ENCODE measurements at places on chromosomes 7 and 10. TPM values are rescaled to one million over a fixed set of nuclear protein-coding genes. Genes with fewer than 3 reads are reported as not detected.

RELN gene
- total RNA-seq, result not detected

LLCFC1 gene
- total RNA-seq, result not detected

CUBN gene
- total RNA-seq, result 2.0 TPM

DNA sequence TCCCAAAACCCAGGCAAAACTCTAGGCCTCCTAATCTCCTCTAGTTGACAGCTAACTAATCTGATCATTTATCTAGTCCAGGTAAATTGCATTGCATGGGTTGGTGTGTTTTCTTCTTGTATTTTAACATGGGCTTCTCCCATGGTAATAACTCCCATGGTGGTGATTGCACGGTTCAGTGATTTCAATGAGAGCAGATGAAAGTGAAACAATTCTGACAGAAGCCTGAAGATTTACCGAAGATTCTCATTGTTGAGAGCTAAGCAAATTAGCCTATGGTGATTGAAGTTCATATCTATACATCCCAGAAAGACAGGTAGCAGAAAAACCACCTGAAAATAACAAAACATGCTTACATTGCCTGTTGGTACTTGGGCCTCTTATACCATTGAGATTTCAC is 26.6 kb upstream of the LIPN start:
- no peaks in the 10 kb centered on the region for H3K4me1 ChIP-seq
- H3K4me3 ChIP-seq, result no peak overlapping the region
- H3K27ac ChIP-seq, result no peak overlapping the region

GRCh38 chr10:111493024-111493625 is 416.3 kb downstream of the ADRA2A start:
- no peaks in the 10 kb centered on the region for H3K27me3 ChIP-seq
- H3K27ac ChIP-seq, result no peak overlapping the region
- no peak overlapping the region for H3K4me3 ChIP-seq
- no peaks in the 10 kb centered on the region for H3K4me1 ChIP-seq
- DNase-seq, result no peak
- no peaks in the 10 kb centered on the region for H3K36me3 ChIP-seq

- DNase-seq, result no peak
- no peak overlapping the region for H3K4me3 ChIP-seq
- H3K36me3 ChIP-seq, result no peaks in the 10 kb centered on the region
- no peaks in the 10 kb centered on the region for H3K27me3 ChIP-seq
- no peak overlapping the region for H3K27ac ChIP-seq
- no peaks in the 10 kb centered on the region for H3K4me1 ChIP-seq
Measured at GRCh38 chr7:137816696-137817320, 30.0 kb downstream of the DGKI start.

- no peaks in the 10 kb centered on the region for H3K27me3 ChIP-seq
- H3K27ac ChIP-seq, result no peak overlapping the region
- H3K4me3 ChIP-seq, result no peak overlapping the region
- DNase-seq, result no peak
- H3K36me3 ChIP-seq, result no peaks in the 10 kb centered on the region
- no peaks in the 10 kb centered on the region for H3K4me1 ChIP-seq
Measured at GRCh38 chr7:158138329-158138597, 449.4 kb downstream of the PTPRN2 start.

DNA sequence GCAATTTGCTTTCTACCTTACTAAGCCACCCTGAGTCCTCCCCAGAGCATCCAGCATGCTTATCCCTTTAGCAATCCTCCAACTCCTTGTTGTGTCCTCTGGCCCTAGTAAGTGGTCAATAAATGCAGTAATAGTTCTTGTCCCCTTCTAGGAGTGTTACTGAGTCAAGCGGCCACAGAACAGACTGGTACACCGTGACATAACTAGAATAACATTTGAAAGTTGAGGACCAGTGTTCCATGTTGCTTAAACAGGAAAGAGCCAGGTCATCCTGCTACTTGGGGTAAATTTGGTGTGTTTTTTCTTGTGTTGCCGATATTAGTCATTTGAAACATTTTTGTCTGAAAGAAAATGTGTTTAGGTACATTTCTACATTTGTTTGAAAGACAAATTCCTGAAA is 4.8 kb upstream of the CDK6 start:
- H3K27ac ChIP-seq, result no peak overlapping the region
- no peaks in the 10 kb centered on the region for H3K27me3 ChIP-seq
- peaks cover 7% of the 10 kb centered on the region for H3K4me1 ChIP-seq
- no peaks in the 10 kb centered on the region for H3K36me3 ChIP-seq
